Activated CD4-positive, alpha-beta T cell treated with anti-CD3 and anti-CD28 coated beads, Interleukin-2, amount 50 U/mL, for 24 hours (primary cell): ENCODE measurements at places on chromosomes 12 and 14.

- no peak for DNase-seq
These were observed 204.3 kb downstream of the ASCL1 start for GRCh38 chr12:103161582-103162362.

GRCh38 chr14:56808383-56809269 lies 1.7 kb downstream of the OTX2 start:
- no peak for DNase-seq

GRCh38 chr12:127191129-127191528 lies 1075.8 kb upstream of the TMEM132C start:
- DNase-seq: no peak

- DNase-seq: no peak
These were observed 29.3 kb upstream of the LGALS3 start for GRCh38 chr14:55099756-55100155.

DNA sequence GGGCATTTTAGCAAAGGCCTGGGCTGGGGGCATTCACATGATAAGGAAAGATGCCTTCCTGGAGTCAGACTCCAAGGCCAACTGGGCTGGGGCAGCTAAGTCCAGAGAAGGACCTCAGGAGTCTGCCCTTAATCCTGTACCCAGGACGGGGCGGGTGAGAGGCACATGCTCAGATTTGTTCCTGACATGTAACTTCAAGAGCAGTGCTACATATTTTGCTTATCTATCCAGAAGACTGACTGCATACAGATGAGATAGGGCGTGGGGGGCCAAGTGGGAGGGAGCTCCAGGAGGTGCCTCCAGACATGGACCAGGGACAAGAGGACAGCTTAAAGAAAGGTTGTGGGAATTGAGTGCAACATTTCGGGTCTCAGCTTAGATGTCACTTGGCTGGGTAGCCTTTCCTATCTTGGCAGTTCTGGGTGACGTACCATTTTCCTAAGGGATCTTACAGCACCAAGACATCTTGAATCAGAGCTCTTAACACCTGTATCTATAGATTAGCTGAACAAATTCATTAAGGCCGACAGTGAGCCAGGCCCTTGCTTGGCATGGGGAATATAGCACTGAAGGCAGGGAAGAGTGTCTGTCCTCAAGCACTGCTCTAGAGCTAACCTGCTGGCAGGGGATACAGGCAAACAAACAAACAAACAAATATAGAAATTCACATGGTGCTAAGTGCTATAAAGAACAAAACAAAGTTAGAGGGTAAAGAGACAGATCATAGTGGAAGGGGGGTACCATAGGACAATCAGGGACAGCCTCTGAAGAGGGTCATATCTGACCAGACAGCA lies 61.2 kb downstream of the PTPN21 start:
- DNase-seq: no peak

GRCh38 chr12:121260091-121260490 lies 36.4 kb downstream of the CAMKK2 start:
- DNase-seq: no peak

- DNase-seq: no peak
These were observed 33.3 kb downstream of the ITPR2 start for GRCh38 chr12:26799741-26800140.

- no peak for DNase-seq
These were observed 121.2 kb downstream of the DIP2B start for GRCh38 chr12:50626026-50626425.

- DNase-seq: no peak
These were observed 11.7 kb downstream of the SLC38A4 start for GRCh38 chr12:46814143-46814542.

DNA sequence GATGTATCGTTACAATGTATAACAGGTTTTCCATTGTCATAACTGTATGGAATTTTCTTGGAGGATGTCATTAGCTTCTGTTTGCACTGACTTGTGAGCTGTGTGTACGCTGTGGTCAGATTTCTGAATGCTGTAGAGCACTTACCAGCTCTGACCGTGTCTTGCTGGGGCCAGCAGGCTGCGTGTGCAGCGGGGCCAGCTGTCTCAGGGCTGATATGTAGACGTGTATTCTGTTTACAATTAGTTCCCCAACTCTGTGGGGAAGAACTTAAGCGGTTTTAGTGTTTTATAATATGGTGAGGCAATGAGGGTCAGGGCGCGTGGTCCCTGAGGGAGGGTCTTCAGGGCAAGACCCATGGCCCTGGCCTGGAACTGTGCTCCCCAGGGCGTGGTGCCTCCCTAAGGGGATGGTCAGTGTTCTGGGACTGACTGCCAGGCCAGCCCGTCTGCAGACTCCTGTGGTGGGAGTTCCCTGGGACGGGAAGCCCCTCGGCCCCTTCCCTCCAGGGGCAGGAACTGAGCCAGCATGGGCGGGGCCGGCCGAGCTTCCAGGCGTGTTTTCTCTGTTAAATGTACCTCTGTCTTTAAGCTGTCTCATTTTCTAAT lies 18.7 kb downstream of the XRCC3 start:
- DNase-seq: no peak

DNA sequence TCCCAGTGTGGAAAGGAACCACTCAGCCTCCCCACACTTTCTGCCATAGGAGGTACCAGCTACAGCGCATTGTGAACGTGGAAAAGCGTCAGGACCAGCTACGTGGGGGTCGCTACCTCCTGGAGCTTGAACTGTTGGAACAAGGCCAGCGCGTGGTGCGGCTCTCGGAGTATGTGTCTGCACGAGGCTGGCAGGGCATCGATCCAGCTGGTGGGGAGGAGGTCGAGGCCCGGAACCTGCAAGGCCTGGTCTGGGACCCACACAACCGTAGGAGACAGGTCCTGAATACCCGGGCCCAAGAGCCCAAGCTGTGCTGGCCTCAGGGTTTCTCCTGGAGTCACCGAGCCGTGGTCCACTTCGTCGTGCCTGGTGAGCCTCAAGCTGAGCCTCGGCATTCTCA lies 96.8 kb downstream of the B4GALNT3 start:
- no peak for DNase-seq

GRCh38 chr14:103179094-103179493 lies 55.8 kb downstream of the TNFAIP2 start:
- DNase-seq: no peak

DNA sequence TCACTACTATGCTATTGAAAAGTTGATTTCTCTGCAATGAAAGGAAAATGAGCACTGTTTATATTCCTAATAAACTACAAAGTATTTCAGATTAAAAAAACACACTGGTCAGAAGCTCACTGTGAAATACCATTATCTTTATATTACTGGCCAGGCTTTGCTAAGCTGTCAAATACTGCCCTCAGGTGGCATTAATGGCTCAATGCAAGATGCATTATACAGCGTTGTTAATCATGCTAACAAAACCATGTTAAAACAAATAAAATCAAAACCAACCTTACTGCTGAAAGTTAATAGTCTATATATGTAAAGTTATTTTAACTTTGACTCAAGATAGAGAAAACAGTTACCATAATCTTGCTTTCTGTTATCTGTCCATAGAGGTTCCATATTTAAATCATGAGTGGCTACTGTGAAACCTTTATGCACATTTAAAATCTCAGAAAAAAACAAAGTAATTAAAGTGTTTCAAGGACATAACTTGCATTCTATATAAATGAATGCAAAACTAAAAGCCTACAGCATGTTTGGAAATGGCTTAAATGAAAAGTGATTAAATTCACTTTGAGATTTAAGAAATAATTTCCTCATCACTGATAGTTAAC lies 121.7 kb downstream of the RALGAPA1 start:
- peak; percentile 7 for DNase-seq

DNA sequence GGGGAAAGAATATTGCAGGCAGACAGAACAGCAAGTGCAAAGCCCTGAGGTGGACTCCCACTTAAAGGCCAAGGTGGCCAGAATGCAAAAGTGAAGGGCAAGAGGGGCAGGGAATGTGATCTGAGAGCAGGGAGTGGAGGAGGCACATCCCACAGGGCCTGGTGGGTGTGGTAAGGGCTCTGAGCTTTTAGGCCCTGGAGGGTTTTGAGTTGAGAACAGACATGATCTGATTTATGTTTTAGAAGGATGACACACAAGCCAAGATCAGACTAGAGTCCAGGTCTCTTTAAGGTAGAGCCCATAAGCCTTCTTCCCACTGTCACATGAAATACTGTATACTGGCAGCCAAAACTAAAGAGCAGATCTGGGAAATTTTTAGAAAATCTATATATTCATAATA lies 162.5 kb downstream of the SLC38A4 start:
- no peak for DNase-seq

DNA sequence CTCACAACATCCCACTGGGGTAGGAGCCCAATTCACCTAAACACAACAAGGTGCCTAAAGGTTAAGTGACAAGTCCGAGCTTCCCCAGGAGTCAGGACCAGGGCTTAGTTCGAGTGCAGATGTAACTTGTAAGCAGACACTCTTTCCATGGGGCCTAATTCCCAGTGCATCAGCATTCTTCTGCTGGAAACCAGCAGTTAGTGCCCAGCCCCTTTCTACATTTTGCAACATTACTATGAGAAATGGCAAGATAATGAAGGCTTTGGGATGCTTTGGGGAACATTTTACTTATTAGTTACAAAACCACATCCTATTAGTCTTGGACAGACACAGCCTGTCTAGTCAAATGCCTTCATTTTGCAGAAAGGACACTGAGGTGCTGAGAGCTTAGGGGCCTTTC lies 179.8 kb downstream of the CALM1 start:
- no peak for DNase-seq

DNA sequence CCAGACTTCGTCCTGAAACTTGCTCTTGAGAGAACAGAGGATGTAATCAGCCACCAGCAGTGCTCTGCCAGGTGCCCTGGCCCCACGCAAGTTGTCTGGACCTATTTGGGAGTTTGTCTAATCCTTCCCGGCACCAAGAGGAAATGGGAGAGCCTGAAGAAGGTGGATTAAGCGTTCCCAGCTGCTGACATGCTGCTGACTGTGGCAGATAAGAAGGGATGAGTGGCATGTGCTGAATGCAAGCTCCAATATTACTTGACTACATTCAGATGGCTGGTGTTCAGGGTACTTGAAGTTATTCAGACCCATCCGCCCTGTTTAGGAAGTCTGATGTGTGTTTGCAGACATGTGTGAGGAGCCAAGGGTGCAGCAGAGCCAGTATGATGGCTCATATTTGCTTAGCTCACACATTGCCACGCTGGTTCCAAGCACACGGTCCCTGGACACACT lies 440.6 kb upstream of the CCDC196 start:
- DNase-seq: no peak

- no peak for DNase-seq
These were observed 38.8 kb upstream of the TDRD9 start for GRCh38 chr14:103889313-103890051.

DNA sequence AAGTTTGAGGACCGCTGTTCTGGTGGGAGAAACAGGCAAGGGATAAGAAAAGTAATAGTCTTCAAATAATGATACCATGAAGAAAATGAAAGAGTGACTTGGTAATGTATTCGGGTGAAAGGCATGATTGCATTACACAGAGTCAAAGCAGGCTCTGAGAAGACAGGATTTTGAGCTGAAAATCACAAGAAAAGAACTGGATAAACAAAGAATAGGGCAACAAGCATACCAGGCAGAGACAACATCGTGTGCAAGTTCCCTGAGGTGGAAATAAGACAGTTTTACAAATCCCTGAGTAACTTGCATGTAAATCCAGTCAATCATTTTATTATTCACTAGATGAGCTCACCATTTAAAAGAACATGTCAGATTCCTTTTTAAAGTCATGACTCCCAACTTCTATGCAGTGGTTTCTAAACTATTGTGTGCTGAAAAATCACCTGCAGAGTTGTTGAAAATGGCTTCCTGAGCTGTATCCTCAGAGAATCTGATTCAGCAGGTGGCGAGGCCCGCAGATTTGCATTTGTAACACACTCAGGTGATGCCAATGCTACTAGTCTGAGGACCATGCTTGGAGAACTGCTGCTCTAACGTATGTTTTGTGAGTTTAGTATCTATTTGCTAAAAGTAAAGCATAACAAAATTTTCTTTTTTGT lies 133.0 kb upstream of the ABCD2 start:
- no peak for DNase-seq

DNA sequence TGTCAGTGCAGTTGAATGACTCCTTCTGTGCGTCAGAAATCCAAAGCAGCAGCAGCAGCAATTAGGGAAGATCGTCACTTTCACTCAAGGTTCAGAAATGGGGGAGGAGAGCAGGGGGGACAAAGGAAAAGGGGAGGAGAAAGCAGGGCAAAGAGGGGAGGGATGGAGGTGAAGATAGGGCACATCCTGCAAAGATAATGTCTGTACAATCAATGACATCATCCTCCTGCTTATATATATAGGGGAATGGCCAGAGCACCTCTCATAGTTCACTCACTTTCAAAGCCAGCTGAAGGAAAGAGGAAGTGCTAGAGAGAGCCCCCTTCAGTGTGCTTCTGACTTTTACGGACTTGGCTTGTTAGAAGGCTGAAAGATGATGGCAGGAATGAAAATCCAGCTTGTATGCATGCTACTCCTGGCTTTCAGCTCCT lies at the start of gene NTS:
NTS (plus strand) TSS at position 265 of the 431 bp plus-strand sequence; CDS start at position 374, 109 bp downstream.
- no peak for DNase-seq

DNA sequence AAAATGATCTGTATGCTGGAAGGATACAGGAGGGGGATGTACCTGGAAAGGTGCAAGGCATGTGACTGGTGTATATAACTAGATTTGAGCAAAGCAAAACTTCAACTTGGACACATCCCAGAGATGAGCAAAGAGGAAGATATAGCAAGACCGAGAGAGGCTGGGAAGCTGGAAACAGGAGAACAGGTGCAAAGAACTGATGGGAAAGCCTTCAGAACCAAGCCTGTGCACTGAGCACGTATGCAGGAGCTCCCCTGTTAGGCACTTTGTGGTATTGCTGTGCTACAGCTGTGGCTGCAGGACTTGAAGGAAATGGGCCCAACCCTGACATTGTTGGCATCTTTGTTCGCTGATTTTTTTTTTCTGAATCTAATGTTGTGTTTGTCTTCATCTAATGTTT lies 120.7 kb upstream of the PWP1 start:
- no peak for DNase-seq

DNA sequence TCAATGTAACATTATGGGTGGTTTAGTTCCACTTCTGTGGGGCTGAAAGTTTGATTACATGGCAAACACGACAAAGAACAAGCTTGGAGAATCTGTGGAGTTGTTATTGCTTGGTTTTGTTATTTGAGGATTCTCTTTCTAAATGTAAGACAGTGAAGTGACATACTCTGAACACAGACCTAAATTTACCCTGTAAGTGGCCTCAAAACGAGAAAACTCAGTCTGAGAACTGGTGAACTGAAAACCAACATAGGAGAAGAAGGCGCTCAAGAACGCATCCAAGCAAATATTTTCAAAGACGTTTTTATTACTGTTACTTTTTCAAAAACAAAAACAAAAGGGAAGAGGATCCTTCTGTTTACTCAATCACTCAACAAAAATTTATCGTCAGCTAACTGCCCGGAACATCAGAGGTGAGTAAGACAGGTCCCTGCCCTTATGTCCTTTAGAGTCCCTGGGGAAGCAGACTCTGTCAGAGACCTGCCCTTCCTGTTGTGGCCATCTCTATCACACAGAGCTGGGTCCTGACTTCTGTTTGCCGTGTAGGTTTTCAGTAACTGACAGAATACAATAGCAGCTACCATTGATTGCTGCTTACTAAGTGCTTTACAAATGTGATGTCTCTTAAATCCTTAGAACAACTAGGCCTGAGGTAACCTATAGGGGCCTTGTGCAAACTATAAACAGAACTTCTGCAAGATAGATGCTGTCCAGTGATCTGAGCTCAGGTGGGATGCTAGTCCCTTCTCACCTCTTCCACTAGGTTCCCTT lies 79.3 kb upstream of the C12orf71 start:
- DNase-seq: no peak

- no peak for DNase-seq
These were observed 94.3 kb downstream of the RIMBP2 start for GRCh38 chr12:130621696-130622298.

GRCh38 chr12:5778821-5779220 lies 166.2 kb downstream of the ANO2 start:
- no peak for DNase-seq

- DNase-seq: no peak
These were observed 184.8 kb downstream of the SLC16A7 start for GRCh38 chr12:59780605-59781135.
